ENCODE measurements at places on chromosomes 12 and 14. TPM values are rescaled to one million over a fixed set of nuclear protein-coding genes. Genes with fewer than 3 reads are reported as not detected.

NPAS3 gene
- not detected for total RNA-seq

TAS2R8 gene
- not detected for total RNA-seq

EIF2S3B gene
- 2.8 TPM for total RNA-seq

CLEC4A gene
- total RNA-seq: 0.22 TPM

PLEKHG7 gene
- not detected for total RNA-seq

CLEC7A gene
- total RNA-seq: 0.14 TPM

OAS1 gene
- total RNA-seq: 4.7 TPM

SRRM4 gene
- not detected for total RNA-seq

ASPG gene
- not detected for total RNA-seq

BDKRB1 gene
- 46.7 TPM for total RNA-seq

SLC6A13 gene
- total RNA-seq: not detected

GATC gene
- total RNA-seq: 16.9 TPM

PPFIA2 gene
- total RNA-seq: not detected

CCDC197 gene
- total RNA-seq: not detected

KRT3 gene
- not detected for total RNA-seq

ATG101 gene
- total RNA-seq: 132 TPM

ITPR2 gene
- total RNA-seq: 28.8 TPM

SLC35F4 gene
- total RNA-seq: 0.29 TPM

TSHR gene
- not detected for total RNA-seq

NTS gene
- total RNA-seq: not detected

SMAGP gene
- total RNA-seq: 6.6 TPM

PSMB5 gene
- 197 TPM for total RNA-seq

MSRB3 gene
- total RNA-seq: 28.9 TPM

BCAT1 gene
- total RNA-seq: 318 TPM

DPY19L2 gene
- total RNA-seq: 1.3 TPM

PTPRR gene
- 1.1 TPM for total RNA-seq
